Activated naive CD8-positive, alpha-beta T cell treated with anti-CD3 and anti-CD28 coated beads for 36 hours (primary cell): ENCODE measurements at places on chromosomes 4 and X.

DNA sequence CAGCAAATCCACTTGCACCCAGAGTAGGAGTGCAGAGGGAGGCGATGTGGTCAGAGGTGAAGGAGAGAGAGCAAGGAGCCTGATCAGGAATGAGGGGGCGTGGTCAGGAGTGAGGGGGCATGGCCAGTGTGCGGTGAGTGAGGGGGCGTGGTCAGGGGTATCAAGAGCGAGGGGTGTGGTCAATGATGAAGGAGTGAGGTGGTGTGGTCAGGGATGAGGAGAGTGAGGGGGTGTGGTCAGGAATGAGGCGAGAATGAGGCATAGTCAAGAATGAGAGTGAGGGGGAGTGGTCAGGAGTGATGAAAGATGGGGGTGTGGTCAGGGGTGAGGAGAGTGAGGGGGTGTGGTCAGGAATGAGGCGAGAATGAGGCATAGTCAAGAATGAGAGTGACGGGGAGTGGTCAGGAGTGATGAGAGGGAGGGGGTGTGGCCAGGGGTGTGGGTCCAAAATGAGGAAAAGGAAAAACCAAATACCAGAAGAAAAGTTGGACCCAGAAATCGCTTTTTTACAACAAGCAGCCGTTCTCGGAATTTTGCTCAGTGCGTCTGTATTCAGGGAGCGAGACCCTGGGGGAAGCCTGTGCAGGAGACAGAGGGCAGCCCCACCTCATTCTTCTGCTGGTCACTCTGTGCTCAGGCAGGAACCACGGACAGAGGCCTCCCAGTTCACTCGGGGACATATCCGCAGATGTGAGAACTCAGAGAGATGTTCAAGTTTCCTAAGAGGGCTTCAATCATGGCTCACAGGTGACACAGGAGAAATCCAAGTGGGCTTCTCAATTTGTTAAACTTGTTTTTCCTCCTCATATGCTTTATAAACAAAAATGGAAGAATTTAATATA is 47.5 kb downstream of the MAGEA1 start:
- H3K4me3 ChIP-seq: no peak overlapping the region
- H3K27me3 ChIP-seq: peaks cover 23% of the 10 kb centered on the region
- DNase-seq: peak; percentile 2

DNA sequence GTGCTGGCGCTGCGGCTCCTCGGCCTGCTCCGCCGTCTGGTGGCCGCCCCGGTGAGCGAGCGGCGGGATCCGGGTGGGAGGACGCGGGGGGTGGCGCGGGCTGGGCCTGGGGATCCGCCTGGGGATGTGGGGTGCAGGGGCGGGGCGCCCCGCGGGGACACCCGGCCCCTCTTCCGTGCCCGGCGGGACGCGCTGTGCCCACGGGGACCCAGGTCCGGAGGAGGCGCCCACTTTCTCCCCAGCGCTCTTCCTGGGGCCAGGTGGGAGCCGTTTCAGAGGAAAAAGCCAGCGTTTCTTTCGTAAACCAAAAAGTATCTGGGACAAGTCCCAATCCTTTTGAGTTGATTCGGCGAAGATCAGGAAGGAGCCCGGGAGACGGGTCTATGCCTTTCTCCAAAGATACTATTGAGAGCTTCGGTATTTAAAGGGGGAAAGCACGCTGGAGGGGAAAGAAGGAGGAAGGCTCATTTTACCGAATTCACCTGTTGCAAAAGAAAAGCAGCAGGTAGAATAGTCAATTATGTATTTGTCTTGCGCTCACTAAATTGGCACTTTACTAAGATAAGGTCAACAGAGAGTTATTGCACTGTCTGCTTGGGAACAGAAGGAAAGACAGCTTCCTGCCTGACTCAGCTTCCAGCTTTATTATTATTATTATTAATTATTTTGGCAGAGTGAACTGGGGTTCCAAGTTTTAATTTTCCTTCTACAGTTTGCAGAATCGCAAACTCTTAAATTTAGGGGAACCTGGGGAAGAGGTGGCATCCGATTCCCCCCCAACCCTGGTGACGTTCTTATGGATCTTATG is 81.5 kb upstream of the CD99 start:
- peaks cover 40% of the 10 kb centered on the region for H3K4me1 ChIP-seq
- H3K27me3 ChIP-seq: no peaks in the 10 kb centered on the region
- peak overlapping the region; percentile 52 for H3K27ac ChIP-seq
- DNase-seq: no peak
- H3K4me3 ChIP-seq: peak overlapping the region; percentile 89

- no peaks in the 10 kb centered on the region for H3K36me3 ChIP-seq
- no peak for DNase-seq
- H3K4me1 ChIP-seq: no peaks in the 10 kb centered on the region
- peaks cover 19% of the 10 kb centered on the region for H3K27me3 ChIP-seq
These were observed 107.9 kb upstream of the ELOVL6 start for GRCh38 chr4:110306303-110306702.

DNA sequence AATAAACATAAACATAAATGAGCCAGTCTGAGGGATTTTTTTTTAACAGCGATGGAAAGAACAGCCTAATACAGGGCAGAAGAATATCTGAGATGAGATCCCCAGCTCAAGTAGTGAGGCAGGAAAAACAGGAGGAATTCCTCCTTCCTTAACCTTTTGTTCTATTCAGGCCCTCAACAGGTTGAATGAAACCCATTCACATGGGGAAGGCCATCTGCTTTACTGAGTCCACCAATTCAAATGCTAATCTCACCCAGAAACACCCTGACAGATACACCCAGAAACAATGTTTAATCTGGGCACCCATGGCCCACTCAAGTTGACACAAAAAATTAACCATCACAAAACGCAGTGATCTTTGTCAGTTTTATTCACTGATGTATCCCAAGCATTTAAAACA is 45.5 kb downstream of the SMIM31 start:
- peaks cover 9% of the 10 kb centered on the region for H3K27me3 ChIP-seq
- H3K4me1 ChIP-seq: no peaks in the 10 kb centered on the region
- no peaks in the 10 kb centered on the region for H3K36me3 ChIP-seq
- DNase-seq: no peak
- H3K4me3 ChIP-seq: no peak overlapping the region
